ENCODE measurements at places on chromosomes 6 and 20. TPM values are rescaled to one million over a fixed set of nuclear protein-coding genes. Genes with fewer than 3 reads are reported as not detected.

The CENPQ gene
- 7.4 TPM for total RNA-seq

The MLIP gene
- not detected for total RNA-seq

The RIPPLY2 gene
- not detected for total RNA-seq

The TBXT gene
- not detected for total RNA-seq

The GLP1R gene
- total RNA-seq, result not detected

The NOTCH4 gene
- 1.4 TPM for total RNA-seq

The STX11 gene
- 98.0 TPM for total RNA-seq

The VNN1 gene
- total RNA-seq, result 0.83 TPM

The SLC17A4 gene
- not detected for total RNA-seq

The ADGRG6 gene
- not detected for total RNA-seq

The ARHGAP40 gene
- not detected for total RNA-seq

The PNLDC1 gene
- total RNA-seq, result 1.1 TPM

The FAM83B gene
- total RNA-seq, result not detected

The OXT gene
- not detected for total RNA-seq

The RMND1 gene
- total RNA-seq, result 19.2 TPM
